ENCODE measurements at places on chromosomes 2 and 18. TPM values are rescaled to one million over a fixed set of nuclear protein-coding genes. Genes with fewer than 3 reads are reported as not detected.

GRCh38 chr2:186546846-186547245 is 43.0 kb upstream of the ITGAV start:
- no peaks in the 10 kb centered on the region for H3K36me3 ChIP-seq
- DNase-seq = no peak
- H3K4me1 ChIP-seq = no peaks in the 10 kb centered on the region
- peaks cover 10% of the 10 kb centered on the region for H3K27me3 ChIP-seq
- no peak overlapping the region for H3K4me3 ChIP-seq

- DNase-seq = no peak
- H3K4me1 ChIP-seq = peaks cover 8% of the 10 kb centered on the region
- H3K36me3 ChIP-seq = peaks cover 40% of the 10 kb centered on the region
Observed at GRCh38 chr2:117832905-117833613, 18.6 kb downstream of the DDX18 start.

ASB18 gene
- total RNA-seq = not detected

TUBA4B gene
- total RNA-seq = not detected

DNA sequence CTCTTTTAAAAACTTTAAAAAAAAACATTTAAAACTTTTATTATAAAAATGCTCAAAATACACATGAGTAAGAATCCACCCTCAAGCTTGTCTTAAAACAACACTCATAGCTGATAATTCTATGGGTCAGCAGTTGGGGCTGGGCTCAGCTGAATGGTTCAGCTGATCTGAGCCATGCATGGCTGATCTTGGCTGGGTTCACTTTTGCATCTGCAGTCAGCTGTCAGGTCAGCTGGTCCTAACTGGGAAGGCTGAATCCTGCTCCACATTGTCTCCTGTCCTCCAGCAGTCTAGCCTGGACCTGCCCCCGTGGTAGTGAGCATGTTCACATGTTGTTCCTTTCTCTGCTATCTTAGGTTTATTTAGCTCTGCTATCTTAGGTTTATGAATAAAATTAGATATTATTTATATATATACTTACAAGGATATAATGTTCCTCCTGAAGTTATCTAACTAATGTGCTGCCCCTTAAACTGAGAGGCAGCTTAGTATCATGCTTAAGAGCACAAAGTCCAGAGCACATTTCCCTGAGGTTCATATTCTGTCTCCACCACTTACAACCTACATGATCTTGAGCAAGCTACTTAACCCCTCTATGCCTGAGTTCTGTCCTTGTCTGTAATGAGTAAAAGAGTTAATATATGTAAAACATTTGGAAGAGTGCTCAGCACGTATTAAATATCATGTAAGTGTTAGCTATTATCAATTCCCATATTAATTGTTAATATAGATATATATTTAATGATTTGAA is 309.4 kb downstream of the PTPRM start:
- H3K4me1 ChIP-seq = no peaks in the 10 kb centered on the region
- no peak overlapping the region for H3K4me3 ChIP-seq
- H3K36me3 ChIP-seq = no peaks in the 10 kb centered on the region
- no peak for DNase-seq
- H3K27me3 ChIP-seq = no peaks in the 10 kb centered on the region

ERFE gene
- not detected for total RNA-seq

LONRF2 gene
- total RNA-seq = 0.15 TPM

GRCh38 chr18:40413160-40413559 is 1541.9 kb upstream of the PIK3C3 start:
- no peak overlapping the region for H3K4me3 ChIP-seq
- no peak for DNase-seq
- no peaks in the 10 kb centered on the region for H3K4me1 ChIP-seq
- no peaks in the 10 kb centered on the region for H3K36me3 ChIP-seq

GRCh38 chr18:35335866-35336265 is 8.4 kb downstream of the ZNF24 start:
- peaks cover 83% of the 10 kb centered on the region for H3K36me3 ChIP-seq
- H3K4me1 ChIP-seq = peaks cover 12% of the 10 kb centered on the region
- no peak overlapping the region for H3K4me3 ChIP-seq
- no peaks in the 10 kb centered on the region for H3K27me3 ChIP-seq

GRCh38 chr18:50716902-50717301 is 102.9 kb downstream of the MRO start:
- H3K36me3 ChIP-seq = no peaks in the 10 kb centered on the region
- no peaks in the 10 kb centered on the region for H3K4me1 ChIP-seq
- DNase-seq = no peak
- no peak overlapping the region for H3K4me3 ChIP-seq

EGR4 gene
- 0.15 TPM for total RNA-seq
